ENCODE measurements at places on chromosomes 16 and 17.

- H3K4me3 ChIP-seq, result no peak overlapping the region
- peaks cover 9% of the 10 kb centered on the region for H3K27me3 ChIP-seq
- H3K36me3 ChIP-seq, result no peaks in the 10 kb centered on the region
- peaks cover 17% of the 10 kb centered on the region for H3K4me1 ChIP-seq
- H3K27ac ChIP-seq, result peak overlapping the region; percentile 93
Measured at GRCh38 chr17:78883089-78883532, 19.9 kb downstream of the CEP295NL start.

- no peak within 1 kb of the TSS for H3K27ac ChIP-seq
- H3K4me3 ChIP-seq, result peak within 1 kb of the TSS; percentile 86
- H3K36me3 ChIP-seq, result peaks cover 6% of the 10 kb centered on the region
Measured at GRCh38 chr17:49969134-49969759, at the start of gene DLX4. DLX4 (plus strand) TSS chr17:49969190; CDS start chr17:49969469, 279 bp downstream.

GRCh38 chr16:28145796-28146195, 66.0 kb downstream of the XPO6 start:
- no peak overlapping the region for H3K27ac ChIP-seq
- DNase-seq, result no peak
- H3K4me1 ChIP-seq, result peaks cover 6% of the 10 kb centered on the region

- no peak for DNase-seq
- peaks cover 5% of the 10 kb centered on the region for H3K27me3 ChIP-seq
- no peak overlapping the region for H3K4me3 ChIP-seq
- peak overlapping the region; percentile 76 for H3K27ac ChIP-seq
Measured at GRCh38 chr17:64110379-64111152, 19.4 kb downstream of the ERN1 start.

- no peak overlapping the region for H3K4me3 ChIP-seq
- no peak for DNase-seq
- peaks cover 8% of the 10 kb centered on the region for H3K27me3 ChIP-seq
- no peaks in the 10 kb centered on the region for H3K36me3 ChIP-seq
- peaks cover 66% of the 10 kb centered on the region for H3K4me1 ChIP-seq
Measured at GRCh38 chr17:69450918-69451317, 36.4 kb downstream of the MAP2K6 start.

GRCh38 chr16:56789360-56789759, 59.4 kb downstream of the NUP93 start:
- H3K36me3 ChIP-seq, result no peaks in the 10 kb centered on the region
- H3K27me3 ChIP-seq, result peaks cover 4% of the 10 kb centered on the region
- H3K27ac ChIP-seq, result no peak overlapping the region
- DNase-seq, result no peak

DNA sequence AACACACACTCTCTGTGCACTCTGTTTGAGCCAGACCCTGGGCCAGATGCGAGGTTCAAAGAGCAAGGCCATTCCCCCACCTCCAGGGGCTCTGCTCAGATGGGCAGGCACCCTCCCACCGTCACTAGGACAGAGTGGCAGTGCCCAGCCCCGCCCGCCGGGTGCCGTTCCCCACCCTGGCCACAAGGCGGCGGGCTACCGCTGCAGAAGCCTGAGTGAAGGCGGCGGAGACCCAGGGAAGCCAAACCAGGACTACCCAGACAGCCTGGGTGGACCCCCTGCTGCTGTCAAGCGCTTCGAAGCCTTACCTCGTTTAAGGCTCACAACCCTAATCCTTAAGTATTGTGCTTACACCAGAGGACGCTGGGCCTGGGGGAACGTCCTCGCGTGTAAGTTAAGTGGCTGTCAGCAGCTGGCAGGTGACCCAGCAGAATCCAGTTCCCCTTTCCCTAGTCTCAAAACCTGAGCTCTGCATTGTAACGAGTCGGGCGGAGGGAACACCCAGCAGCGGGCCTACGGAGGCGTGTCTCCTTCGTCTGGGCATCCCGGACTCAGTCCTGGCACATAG, 4.5 kb downstream of the ARHGAP27 start:
- H3K4me3 ChIP-seq, result peak overlapping the region; percentile 89
- peaks cover 42% of the 10 kb centered on the region for H3K4me1 ChIP-seq
- peak overlapping the region; percentile 37 for H3K27ac ChIP-seq
- peak; percentile 90 for DNase-seq
